ENCODE measurements at places on chromosomes 4 and X.

DNA sequence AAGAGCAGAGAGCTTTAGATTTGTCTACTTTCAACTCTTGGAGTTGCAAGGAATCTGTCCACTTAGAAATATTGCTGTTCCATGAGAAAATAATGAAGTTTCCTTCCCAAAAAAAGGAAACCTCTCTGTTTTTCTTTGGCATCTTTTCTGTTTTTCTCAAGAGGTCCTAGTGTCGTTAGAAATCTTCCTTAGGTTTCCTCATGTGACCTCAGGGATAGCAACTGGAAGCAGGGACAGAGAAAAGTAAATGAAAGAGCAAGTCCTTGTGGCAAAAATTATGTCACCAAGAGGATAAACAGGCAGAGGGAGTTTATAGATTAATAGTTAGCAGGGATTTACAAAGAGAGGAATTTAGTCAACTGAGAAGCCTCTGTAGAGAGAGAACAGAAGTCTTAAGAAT lies 478.4 kb upstream of the ADGRL3 start:
- DNase-seq, result no peak

DNA sequence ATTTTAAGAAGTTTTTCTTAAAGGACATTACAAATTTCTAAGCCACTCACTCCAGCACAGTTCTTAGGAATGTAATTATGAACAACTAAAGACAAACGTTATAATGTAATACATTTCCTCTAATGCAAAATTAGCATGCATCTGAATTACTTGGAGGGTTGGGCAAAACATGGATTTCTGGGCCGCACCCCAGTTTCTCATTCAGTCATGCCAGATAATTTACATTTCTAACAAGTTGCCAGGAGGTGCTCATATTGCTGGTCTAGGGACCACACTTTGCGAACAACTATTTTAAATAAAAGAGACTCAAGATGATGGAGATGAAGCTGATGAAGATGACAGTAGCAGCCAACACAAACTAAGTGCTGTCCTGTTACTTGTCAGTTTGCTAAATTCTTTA lies 684.7 kb upstream of the ATOH1 start:
- DNase-seq, result no peak

- DNase-seq, result no peak
Observed at GRCh38 chr4:40731792-40732245, 17.9 kb upstream of the NSUN7 start.

GRCh38 chrX:19792412-19792811 lies 95.0 kb downstream of the SH3KBP1 start:
- DNase-seq, result no peak

DNA sequence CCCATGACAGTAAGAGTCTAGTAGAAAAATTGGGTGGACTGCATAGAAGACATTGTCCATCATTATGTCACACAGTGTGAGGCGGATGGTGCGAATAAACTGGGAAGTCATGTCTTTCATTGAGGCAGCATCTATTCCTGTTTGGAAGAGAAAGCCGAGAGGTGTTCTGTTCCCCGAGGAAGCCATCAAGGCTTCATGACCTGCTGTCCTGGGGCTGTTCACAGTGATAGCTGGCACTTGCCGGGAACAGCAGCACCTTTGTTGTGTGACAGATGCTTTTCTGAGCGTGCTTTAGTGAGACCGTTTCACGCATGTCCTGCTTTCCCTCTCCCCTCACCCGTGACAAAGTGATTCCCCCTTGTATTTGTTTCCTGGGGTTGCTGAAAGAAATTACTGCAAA lies 20.3 kb downstream of the RGS12 start:
- no peak for DNase-seq

- DNase-seq, result no peak
Observed at GRCh38 chrX:75748431-75748830, 36.6 kb downstream of the MAGEE2 start.

GRCh38 chr4:123104310-123105025 lies 182.1 kb upstream of the NUDT6 start:
- DNase-seq, result no peak

DNA sequence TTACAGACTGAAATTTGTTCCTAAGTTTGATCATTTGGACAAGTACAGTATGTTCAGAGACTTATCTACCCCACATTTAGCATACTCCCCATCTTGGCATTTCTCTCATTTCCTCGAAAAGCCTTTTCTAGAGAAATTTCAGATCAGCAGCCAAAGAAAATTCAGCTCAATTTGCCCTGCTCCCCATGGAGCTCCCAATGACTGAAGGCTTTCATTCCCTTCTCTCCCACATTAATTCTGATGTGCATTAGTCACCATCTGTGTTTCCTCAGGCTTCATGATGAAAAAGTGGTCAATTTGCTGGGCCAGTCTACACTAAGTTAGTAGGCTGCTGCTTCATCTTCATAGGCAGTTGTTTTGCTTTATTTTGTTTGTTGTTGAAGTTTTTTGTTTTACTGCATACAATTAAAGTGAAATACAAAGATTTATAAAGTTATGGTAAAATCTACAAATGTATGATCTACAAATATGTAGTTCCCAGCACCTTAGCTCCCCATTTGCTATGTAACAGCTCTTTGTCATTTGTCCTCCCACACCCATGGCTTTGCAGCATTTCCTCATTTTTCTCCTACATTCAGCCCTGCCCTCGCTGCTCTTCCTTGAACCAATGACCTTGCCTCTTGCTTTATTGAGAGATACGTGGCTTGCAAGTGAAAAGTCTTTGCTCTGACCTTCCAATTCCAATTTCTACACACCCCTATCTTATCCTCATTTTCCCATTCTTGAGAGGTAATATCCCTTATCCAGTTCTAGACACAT lies 193.9 kb downstream of the ANAPC10 start:
- no peak for DNase-seq

- no peak for DNase-seq
Observed at GRCh38 chr4:156084373-156084772, 130.7 kb upstream of the CTSO start.

- DNase-seq, result no peak
Observed at GRCh38 chrX:53580742-53581504, 105.6 kb downstream of the HUWE1 start.

GRCh38 chr4:72909461-72909860 lies 160.1 kb downstream of the COX18 start:
- DNase-seq, result no peak

DNA sequence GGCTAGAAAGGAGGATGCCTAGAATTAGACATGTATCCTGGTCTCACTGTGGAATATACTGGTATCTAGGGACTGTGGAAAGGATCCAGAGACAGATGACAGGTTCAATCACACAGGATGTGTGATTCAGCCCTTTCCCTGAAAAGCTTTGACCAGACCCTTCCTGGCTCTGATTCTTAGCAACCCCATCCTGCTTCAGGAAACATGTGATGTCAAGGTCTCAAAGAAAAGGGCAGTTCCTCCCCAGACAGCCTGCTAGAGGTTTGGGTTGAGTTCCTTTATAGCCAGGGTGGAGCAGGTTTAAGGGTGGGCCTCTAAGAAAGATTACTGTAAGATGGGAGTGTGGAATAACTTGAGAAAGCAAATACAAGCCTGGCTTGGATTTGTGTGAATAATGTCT lies 3.0 kb downstream of the BMP15 start:
- DNase-seq, result no peak

- no peak for DNase-seq
Observed at GRCh38 chr4:98864560-98864959, 64.4 kb downstream of the EIF4E start.

DNA sequence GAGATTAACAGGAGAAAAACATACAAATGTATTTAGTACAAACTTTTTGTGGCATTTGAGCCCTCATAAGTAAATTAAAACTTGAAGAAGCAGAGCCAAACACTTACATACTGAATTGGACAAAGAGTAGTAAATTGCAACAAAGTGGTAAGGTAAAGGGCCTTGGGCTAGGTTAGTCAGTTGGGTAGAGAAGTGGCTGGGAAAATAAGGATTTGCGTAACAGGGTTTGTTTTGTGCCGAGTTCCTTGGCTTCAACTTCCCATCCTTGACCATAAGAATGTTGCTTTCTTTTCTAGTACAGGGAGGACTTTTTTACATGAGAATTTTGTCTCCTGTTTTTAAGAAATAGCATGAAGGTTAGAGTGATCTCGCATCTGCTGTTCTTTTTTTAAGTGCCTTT lies 33.3 kb upstream of the DSPP start:
- no peak for DNase-seq

- no peak for DNase-seq
Observed at GRCh38 chrX:73525928-73526690, 36.9 kb upstream of the CHIC1 start.

- DNase-seq, result no peak
Observed at GRCh38 chr4:70746179-70746839, 24.5 kb downstream of the RUFY3 start.

- DNase-seq, result no peak
Observed at GRCh38 chr4:6297266-6297815, 27.7 kb downstream of the WFS1 start.

GRCh38 chr4:128830906-128831503 lies 21.5 kb downstream of the JADE1 start:
- DNase-seq, result no peak

GRCh38 chr4:69800599-69800998 lies 40.2 kb upstream of the SULT1B1 start:
- DNase-seq, result peak; percentile 19

DNA sequence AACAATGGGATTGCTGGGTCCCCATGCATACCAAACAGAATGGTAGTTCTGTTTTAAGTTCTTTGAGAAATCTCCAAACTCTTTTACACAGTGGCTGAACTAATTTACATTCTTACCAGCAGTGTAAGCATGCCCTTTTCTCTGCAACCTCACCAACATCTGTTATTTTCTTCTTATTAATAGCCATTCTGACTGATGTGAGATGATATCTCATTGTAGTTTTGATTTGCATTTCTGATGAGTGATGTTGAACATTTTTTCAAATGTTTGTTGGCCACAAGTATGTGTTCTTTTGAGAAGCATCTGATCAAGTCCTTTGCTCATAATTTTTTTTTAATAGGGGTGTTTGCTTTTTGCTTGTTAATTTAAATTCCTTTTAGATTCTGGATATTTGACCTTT lies 41.2 kb upstream of the ZMAT1 start:
- no peak for DNase-seq

DNA sequence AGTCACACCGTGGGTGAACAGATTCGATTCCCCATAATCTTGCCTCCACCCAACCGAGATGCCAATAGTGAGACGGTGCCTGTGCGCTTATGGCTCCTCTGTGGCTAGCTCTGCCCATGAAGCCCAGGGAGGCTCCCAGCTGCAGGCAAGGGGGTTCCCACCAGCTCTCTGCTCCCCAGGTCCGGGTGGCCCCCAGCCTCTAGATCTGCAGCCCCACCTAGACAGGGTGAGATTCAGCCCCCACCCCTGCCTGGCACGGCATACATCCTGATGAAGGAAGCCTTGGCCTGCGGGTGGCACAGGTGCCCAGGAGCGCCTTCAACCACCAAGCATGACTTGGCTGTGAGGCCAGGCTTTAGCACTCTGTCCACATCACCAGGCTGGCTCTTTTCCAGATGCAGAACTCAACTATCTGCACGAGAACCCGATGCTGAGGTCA lies 40.6 kb downstream of the WDR1 start:
- DNase-seq, result no peak

DNA sequence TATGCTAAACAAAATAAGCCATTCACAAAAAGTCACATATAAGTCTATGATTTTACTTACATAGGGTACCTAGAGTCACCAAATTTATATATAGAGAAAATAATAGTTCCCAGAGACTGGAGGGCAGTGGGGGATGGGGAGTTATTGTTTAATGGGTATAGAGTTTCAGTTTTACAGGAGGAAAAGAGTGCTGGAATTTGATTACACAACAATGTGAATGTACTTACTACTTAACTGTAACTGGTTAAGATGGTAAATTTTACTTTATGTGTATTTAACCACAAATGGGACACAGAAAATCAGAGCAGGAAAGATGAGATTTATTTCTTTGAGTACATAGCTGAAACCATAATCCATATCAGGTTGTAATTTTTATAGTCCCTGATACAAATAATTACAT lies 144.4 kb downstream of the TMA16 start:
- DNase-seq, result no peak

Data from HS-27A (cell line).